Left ventricle myocardium inferior (tissue), 1 donor: ENCODE measurements at places on chromosomes 6 and 20.
A peak's percentile ranks its signal among the peaks of the same experiment; 100 is the strongest.

GRCh38 chr20:32526541-32526940 lies 58.6 kb downstream of the NOL4L start:
- peaks cover 52% of the 10 kb centered on the region for H3K4me1 ChIP-seq
- no peak for DNase-seq
- H3K4me3 ChIP-seq = no peak overlapping the region
- H3K36me3 ChIP-seq = no peaks in the 10 kb centered on the region

DNA sequence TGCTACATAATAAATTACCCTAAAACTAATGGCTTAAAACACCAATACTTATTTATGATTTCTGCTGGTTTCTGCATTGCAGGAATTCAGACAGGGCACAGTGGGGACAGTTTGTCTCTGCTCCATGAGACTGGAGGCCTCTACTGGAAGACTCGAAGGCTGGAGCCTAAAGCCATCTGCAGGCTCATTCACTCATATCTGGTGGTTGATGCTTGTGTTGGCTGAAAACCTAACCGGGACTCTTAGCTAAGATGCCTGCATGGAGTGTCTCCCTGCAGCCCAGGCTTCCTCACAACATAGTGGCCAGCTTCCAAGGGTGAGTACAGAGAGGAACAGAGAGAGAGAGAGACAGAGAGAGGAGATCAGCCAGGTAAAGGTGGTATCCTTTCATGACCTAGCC lies 195.5 kb upstream of the FOXA2 start:
- no peaks in the 10 kb centered on the region for H3K4me1 ChIP-seq
- H3K4me3 ChIP-seq = no peak overlapping the region
- H3K36me3 ChIP-seq = no peaks in the 10 kb centered on the region
- no peak overlapping the region for H3K27ac ChIP-seq
- DNase-seq = no peak
- H3K27me3 ChIP-seq = no peaks in the 10 kb centered on the region

DNA sequence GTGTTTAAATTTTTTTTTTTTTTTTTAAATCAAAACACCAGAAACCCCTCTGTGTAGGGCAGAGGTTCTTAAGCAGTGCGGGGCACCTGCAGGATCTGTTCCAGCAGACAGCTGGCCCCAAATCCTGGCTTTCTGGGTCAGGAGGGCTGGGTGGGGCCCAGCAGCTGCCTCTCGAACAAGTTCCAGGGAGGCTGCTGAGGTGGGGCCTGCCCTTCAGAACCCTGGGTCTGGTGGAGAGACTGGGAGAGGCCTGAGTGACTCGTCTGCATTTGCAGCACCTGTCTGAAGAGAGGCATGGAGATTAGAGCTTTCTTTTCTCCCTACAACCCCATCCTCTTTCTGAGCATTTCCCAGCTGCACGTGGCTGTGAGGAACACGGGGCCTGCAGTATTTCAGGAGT lies 8.4 kb downstream of the PSMG4 start:
- H3K4me1 ChIP-seq = peaks cover 21% of the 10 kb centered on the region
- no peak overlapping the region for H3K4me3 ChIP-seq
- no peaks in the 10 kb centered on the region for H3K27me3 ChIP-seq
- peaks cover 56% of the 10 kb centered on the region for H3K36me3 ChIP-seq
- no peak for DNase-seq

DNA sequence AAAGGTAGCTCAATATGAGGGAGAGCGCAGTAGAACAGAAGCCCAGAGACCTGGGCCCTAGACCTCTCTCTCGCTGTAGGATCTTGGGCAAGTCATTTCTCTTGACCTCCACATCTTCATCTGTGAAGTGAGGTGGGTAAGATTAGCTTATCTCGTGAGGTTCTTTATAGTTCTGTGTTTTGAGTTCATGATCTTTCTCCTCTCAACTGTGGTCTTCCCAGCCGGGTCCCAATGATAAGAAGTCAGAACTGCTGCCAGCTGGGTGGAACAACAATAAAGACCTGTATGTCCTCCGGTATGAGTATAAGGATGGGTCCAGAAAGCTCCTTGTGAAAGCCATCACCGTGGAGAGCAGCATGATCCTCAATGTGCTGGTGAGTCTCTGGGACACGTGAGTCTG lies 6.9 kb downstream of the PSMF1 start:
- peaks cover 57% of the 10 kb centered on the region for H3K36me3 ChIP-seq
- peaks cover 43% of the 10 kb centered on the region for H3K4me1 ChIP-seq
- H3K27me3 ChIP-seq = no peaks in the 10 kb centered on the region
- H3K27ac ChIP-seq = no peak overlapping the region

- no peak overlapping the region for H3K27ac ChIP-seq
- H3K27me3 ChIP-seq = no peaks in the 10 kb centered on the region
- no peaks in the 10 kb centered on the region for H3K4me1 ChIP-seq
- DNase-seq = no peak
Observed at GRCh38 chr6:12163149-12163548, 127.0 kb upstream of the EDN1 start.

- no peak within 1 kb of the TSS for H3K27ac ChIP-seq
- peak; percentile 89 for DNase-seq
- H3K4me1 ChIP-seq = peaks cover 32% of the 10 kb centered on the region
- peaks cover 22% of the 10 kb centered on the region for H3K27me3 ChIP-seq
- H3K36me3 ChIP-seq = no peaks in the 10 kb centered on the region
- peak within 1 kb of the TSS; percentile 72 for H3K4me3 ChIP-seq
Observed at GRCh38 chr6:149922642-149923326, at the start of gene RAET1G. Gene RAET1G, minus strand, starts transcription at chr6:149923121. Its CDS starts 111 bp downstream, at chr6:149923010.

DNA sequence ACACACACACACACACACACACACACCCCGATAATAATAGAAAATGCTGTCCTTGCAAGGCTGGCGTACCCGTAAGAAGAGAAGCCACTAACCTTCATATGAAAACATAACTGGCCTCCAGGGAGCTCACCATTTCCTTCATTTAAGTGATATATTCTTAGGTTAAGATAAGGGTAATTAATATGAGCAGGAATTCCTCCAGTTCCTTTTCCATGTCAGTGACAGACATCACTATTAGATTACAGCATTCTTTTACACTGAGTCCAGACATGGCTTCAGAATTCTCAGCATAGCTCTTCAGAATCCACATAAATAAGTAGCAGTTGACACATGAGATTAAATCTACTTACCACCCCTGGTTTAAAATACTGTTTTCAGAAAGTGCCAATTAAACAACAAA lies 121.9 kb downstream of the SIM1 start:
- no peaks in the 10 kb centered on the region for H3K36me3 ChIP-seq
- no peaks in the 10 kb centered on the region for H3K27me3 ChIP-seq
- no peak overlapping the region for H3K27ac ChIP-seq
- H3K4me1 ChIP-seq = no peaks in the 10 kb centered on the region
- no peak for DNase-seq

DNA sequence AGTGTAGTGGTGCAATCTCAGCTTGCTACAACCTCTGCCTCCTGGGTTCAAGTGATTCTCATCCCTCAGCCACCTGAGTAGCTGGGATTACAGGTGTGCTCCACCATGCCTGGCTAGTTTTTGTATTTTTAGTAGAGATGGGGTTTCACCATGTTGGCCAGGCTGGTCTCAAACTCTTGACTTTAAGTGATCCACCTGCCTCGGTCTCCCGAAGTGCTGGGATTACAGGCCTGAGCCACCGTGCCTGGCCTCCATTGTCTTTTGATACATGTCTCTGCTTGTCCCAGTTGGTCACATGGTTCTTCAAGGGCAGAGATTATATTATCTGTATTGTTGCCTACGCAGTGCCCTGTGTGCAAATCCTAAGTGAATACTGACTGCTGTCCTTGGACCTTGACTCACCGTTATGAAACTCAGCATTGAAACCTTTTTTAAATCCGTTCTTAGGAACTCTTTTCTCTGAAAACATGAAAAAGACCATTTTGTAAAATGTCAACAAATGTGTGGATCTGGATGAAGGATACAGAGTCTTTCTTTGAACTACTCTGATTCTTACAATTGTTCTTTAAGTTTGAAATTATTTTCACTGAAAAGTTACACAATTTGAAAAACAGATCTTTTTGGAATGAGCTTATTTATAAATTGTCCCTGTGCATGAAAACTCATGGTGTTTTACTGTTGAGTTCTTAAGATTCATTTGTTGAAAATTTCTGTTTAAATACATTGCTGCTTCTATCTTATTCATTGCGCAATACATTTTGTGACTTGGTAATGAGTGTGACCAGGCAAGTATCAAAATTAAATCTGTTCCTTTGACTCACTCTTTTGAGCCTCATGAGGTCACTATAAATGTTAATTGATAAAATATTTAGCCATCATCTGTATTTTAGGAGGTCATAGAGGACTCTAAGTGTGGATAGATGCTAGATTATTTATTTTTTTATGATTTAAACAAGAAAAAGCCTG lies 293.5 kb downstream of the UTRN start:
- no peak overlapping the region for H3K27ac ChIP-seq
- H3K27me3 ChIP-seq = no peaks in the 10 kb centered on the region
- H3K4me1 ChIP-seq = peaks cover 29% of the 10 kb centered on the region
- H3K4me3 ChIP-seq = no peak overlapping the region
- no peak for DNase-seq
- peaks cover 18% of the 10 kb centered on the region for H3K36me3 ChIP-seq

DNA sequence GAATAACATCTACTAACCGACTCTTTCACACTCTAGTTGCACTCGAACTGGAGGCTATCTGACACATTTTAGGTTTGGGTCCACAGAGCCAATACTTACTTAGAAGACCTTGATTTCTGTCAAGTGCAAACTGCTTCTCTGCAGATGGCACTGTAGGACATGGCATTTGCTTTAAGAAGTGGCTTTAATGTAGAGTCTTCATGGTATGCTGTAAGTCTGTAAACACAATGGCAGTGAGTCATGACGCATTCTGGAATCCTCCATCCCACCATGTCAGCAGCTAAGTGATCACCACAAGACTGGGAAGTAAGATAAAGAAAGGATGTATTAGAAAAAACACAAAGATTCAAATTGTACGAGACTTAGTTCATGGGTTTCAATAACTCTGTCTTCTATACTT lies 377.0 kb upstream of the NOX3 start:
- no peak for DNase-seq
- no peaks in the 10 kb centered on the region for H3K4me1 ChIP-seq
- H3K4me3 ChIP-seq = no peak overlapping the region
- no peaks in the 10 kb centered on the region for H3K27me3 ChIP-seq

- no peak overlapping the region for H3K27ac ChIP-seq
- no peaks in the 10 kb centered on the region for H3K36me3 ChIP-seq
- no peaks in the 10 kb centered on the region for H3K27me3 ChIP-seq
Observed at GRCh38 chr6:2706558-2706957, 44.2 kb downstream of the MYLK4 start.

GRCh38 chr6:42911171-42912021 lies 4.5 kb upstream of the PTCRA start:
- no peak overlapping the region for H3K27ac ChIP-seq
- no peak for DNase-seq
- H3K36me3 ChIP-seq = no peaks in the 10 kb centered on the region

GRCh38 chr20:62837790-62838127 lies 20.9 kb downstream of the COL9A3 start:
- no peaks in the 10 kb centered on the region for H3K4me1 ChIP-seq
- no peak overlapping the region for H3K27ac ChIP-seq
- H3K27me3 ChIP-seq = peaks cover 33% of the 10 kb centered on the region

GRCh38 chr20:47821481-47822100 lies 36.3 kb upstream of the SULF2 start:
- no peaks in the 10 kb centered on the region for H3K4me1 ChIP-seq
- no peak for DNase-seq
- peaks cover 91% of the 10 kb centered on the region for H3K27me3 ChIP-seq
- no peak overlapping the region for H3K27ac ChIP-seq

- no peaks in the 10 kb centered on the region for H3K36me3 ChIP-seq
- no peak for DNase-seq
- no peak overlapping the region for H3K27ac ChIP-seq
- peaks cover 8% of the 10 kb centered on the region for H3K4me1 ChIP-seq
- no peak overlapping the region for H3K4me3 ChIP-seq
Observed at GRCh38 chr6:132268209-132268608, 133.1 kb downstream of the MOXD1 start.

DNA sequence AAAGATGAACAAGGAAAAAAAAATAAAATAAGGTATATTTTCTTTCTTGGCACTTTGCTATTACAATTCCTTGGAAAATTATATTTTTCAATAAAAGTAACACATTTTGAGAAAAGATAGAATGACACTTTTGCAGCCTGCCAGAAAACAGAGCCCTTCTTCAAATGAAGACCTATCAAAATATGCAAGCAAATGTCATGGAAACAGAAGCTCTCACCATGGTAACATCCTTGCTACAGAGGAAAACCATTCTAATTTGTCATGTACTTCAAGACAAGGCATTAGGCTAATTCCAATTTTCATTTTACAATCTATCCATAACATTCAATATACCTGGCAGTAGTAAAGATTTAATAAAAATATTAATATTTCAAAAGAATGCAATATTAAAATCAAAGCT lies 177.9 kb downstream of the RNGTT start:
- no peaks in the 10 kb centered on the region for H3K27me3 ChIP-seq
- H3K36me3 ChIP-seq = no peaks in the 10 kb centered on the region
- no peaks in the 10 kb centered on the region for H3K4me1 ChIP-seq
- no peak overlapping the region for H3K27ac ChIP-seq
- DNase-seq = no peak
- no peak overlapping the region for H3K4me3 ChIP-seq

- peaks cover 20% of the 10 kb centered on the region for H3K4me1 ChIP-seq
- no peaks in the 10 kb centered on the region for H3K27me3 ChIP-seq
- H3K27ac ChIP-seq = no peak overlapping the region
Observed at GRCh38 chr20:38205001-38205400, 39.9 kb upstream of the TGM2 start.

- no peaks in the 10 kb centered on the region for H3K4me1 ChIP-seq
- no peaks in the 10 kb centered on the region for H3K36me3 ChIP-seq
- H3K27ac ChIP-seq = no peak overlapping the region
- no peak overlapping the region for H3K4me3 ChIP-seq
- H3K27me3 ChIP-seq = peaks cover 26% of the 10 kb centered on the region
Observed at GRCh38 chr20:40336533-40336932, 352.5 kb downstream of the MAFB start.

DNA sequence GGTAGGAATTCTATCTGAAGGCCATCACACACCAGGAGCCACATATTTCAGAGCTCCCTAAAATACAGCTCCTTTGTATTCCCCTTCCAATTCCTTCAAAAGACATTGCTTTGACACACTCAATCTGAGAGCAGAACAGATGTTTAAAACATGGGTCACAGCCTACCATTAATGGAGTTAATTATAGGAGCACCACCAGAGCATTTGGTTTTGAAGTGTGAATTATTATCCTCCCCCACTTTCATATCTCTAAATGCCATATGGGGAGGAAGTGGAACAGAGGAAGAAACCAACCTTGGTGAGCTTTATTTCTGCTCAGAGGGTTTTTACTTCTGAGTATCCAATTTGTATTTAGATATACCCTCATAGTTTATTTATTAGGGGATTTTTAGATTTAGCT lies 50.7 kb upstream of the TNFRSF21 start:
- no peak for DNase-seq
- H3K36me3 ChIP-seq = no peaks in the 10 kb centered on the region
- no peak overlapping the region for H3K4me3 ChIP-seq

DNA sequence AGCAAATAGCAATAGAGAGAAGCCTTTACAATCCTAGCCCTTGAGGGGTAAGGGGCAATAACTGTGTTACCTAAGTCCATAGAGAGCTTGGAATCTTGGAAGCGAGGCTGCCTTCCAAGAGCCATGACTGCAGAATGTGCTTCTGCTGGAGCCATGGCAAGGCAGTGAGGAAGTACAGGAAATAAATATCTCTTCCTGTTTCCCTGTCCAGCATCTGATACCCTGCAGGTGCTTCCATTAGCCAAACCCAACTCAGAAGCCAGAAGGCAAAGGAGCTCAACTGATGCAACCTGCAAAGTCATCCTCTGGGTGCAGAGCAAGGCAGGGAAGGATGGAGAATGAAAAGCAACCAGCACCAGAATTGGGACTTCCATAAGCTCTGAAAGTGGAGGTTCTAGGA lies 41.0 kb upstream of the KLHL31 start:
- peaks cover 31% of the 10 kb centered on the region for H3K4me1 ChIP-seq
- H3K27me3 ChIP-seq = no peaks in the 10 kb centered on the region
- no peak for DNase-seq
- no peak overlapping the region for H3K4me3 ChIP-seq
